ENCODE measurements at places on chromosomes 2 and 18.

DNA sequence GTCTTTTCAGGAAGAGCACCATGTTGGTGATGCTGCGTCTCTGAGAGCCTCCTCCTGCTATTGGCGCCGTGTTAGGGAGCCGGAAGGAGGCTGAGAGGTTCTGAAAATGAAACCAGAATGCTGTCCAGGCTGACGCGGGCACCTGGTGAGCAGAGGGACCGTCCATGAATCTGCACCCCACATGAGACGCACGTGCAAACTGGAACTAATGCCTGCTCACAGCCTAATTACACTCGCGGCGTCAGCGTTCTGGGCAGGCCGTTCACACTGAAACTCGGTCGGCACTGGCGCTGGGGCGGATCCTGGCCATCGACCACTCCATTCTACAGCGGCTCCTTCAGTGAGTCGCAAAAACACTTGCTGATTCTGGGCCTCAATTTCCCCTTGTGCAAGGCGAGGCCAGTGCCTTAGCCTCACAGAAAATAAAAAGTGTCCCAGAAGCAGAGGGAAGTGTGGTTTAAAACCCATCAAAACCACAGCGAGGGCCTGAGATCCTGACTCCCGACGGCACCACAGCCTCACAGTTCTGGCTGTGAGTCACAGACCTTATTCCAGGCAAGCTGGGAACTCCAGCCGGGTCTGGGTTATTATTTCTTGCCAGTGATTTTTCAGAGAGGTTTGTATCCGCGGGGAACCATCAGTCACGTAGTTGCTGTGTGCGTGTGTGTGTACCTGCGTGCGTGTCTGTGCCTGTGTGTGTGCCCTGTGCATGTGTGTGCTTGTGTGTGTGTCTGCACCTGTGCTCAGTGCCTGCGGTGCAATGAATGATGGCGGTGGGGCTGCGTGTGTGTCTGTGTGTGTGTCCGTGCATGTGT, 49.1 kb upstream of the CTDP1 start:
- DNase-seq, result no peak

- no peak for DNase-seq
These were observed 19.4 kb downstream of the SERPINB13 start for GRCh38 chr18:63606526-63606925.

DNA sequence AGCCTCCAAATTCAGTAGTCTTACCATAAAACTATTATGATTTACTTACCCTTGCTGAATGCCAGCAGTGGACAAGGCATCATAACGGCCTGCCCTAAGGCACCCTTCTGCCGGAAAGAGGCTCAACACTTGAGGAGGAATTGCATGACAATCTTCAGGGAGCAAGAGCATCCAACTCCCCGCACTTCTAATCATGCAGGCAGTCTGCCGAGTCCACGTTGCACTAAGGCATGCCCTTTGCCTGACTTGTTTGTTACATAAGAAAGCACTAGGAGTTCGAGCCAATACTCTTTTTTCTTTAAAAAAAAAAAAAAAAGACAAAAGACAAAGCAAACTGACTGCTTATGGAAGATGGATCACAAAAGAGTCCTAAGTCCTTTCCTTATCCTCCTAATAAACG, 17.9 kb upstream of the SPTBN1 start:
- DNase-seq, result no peak

DNA sequence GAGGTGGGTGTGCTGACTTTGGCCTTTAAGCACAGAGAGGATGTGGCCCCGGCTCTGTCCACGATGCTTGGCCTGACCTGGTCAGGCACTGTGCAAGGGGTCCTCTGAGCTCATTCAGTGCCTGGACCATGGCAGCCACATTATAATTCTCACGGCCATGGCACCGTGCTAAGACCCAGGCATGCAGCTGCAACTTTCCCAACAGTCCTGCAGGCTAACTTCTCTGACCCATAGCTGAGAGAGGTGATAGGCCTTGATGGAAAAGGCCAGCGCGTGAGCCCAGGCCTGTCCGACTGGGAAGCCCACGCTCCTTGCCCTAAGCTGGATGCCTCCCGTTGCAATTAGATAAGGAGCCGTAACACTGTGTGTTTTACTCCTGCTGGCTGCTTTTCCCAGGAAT, 99.9 kb downstream of the TFCP2L1 start:
- DNase-seq, result no peak

DNA sequence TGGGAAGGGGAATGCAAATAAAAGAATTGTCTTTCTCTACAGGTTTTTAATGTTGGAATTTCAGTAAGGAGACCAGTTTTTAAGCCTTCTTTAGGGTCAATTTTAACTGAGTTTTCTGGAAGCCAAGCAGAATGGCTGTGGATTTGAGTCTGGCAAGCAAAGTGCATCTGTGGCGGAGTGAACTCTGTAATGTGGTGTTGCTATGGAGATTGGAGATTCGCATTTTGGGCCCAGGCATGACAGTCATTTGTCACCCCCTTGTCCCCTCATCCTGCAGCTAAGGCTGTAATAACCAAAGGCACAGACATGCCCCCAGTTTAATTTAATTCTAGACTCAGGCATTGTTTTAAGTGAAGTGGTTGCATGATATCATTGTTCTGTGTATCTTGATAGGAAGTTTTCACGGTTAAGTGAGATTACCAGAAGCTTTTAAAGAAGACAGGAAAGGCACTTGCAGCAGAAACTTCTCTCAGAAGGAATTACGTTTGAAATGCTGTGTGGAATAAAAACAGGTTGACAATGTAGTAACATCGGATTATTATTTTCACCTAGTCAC, 30.6 kb downstream of the ARMC9 start:
- DNase-seq, result no peak
